ENCODE measurements at places on chromosomes 5 and 9.
A peak's percentile ranks its signal among the peaks of the same experiment; 100 is the strongest.

DNA sequence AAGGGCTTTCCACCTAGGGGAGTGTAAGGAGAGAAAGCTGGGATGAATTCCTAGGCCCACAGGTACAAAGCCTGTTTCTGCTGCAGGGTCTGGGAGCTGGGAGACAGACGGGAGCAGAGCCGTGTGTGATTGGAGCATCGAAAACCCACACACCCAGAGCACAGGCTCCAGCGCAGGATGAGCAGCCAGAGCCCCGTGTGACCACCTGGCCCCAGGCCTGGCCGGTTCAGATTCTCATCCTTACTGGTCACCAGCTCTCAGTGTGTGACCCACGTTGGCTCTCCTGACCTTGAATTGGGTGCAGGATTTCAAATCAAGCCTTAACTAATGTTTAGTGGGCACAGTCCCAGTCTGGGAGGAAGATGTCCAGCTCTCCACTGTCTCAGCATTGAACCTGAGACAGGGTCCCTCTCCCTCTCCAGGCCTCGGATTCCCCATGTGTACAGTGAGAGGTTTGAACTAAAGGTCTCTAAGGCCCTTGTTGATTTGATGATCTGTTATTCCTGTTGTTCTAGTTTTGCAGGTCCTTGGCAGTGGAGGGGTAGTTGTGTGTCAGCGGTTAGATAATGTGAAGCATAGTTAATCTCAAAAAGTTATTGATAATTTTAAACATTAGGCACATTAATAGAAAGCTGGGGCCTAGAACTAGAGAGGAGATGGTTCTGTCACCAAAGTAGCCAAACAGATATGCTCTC, 50.1 kb downstream of the PPARGC1B start:
- DNase-seq, result no peak

GRCh38 chr9:89696780-89697179, 92.0 kb downstream of the GADD45G start:
- DNase-seq, result no peak

DNA sequence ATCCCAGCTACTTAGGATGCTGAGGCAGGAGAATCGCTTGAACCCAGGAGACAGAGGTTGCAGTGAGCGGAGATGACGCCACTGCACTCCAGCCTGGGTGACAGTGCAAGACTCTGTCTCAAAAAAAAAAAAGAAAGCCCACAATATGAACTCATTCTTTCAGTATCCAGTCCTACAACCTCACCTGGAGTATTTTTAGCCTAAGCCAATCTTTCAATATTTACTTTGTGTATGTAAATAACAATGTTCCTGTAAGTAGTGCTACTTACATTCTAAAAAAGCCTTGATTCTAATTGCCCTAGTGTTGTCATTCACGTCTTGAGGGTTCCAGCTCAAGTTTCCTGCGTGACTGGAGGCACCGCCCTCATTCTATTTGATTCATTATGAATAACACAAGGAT, 62.0 kb downstream of the BHMT start:
- DNase-seq, result no peak

DNA sequence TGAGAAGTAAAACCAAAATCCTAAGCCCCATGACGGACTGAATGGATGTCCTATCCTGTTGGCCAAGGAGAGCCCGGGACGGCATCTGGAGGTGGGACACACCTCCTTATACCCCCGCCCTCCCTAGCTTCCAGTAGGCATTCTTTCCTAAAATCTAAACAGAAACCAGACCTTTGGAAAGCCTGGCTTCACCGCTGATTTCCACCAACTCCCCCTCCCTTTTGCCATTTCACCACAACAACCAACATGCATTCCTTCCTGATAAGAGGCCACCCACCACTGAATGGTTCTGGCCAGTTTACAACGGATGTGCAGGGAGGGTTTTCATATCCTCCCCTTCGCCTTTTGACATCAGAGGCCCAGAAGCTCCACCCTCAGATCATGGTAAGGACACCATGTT, 9.2 kb upstream of the RARS1 start:
- no peak for DNase-seq

GRCh38 chr9:21455320-21455719, 15.1 kb downstream of the IFNA1 start:
- DNase-seq, result peak; percentile 5

- no peak for DNase-seq
Measured at GRCh38 chr5:60685700-60686099, 14.3 kb downstream of the DEPDC1B start.

DNA sequence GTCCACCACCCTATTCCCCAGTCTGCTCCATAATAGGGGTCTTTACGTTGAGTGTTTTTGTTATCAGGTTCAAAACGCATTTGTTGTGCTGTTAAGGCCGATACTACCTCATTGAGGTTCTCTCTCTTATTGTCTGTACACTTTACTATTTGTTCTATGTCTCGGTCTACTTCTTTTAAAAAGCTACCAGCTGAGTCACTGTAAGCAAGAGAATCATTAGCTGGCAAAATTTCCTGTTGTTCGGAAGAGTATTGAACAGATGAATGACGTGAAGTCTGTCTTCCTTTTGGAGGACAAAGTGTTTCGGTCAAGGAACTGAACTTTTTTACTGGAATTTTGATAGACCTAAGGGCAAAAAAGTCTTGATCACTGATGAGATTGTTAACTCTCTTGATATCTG, 10.3 kb downstream of the LYSMD3 start:
- no peak for DNase-seq

GRCh38 chr5:717143-717542, 24.0 kb upstream of the TPPP start:
- DNase-seq, result no peak

DNA sequence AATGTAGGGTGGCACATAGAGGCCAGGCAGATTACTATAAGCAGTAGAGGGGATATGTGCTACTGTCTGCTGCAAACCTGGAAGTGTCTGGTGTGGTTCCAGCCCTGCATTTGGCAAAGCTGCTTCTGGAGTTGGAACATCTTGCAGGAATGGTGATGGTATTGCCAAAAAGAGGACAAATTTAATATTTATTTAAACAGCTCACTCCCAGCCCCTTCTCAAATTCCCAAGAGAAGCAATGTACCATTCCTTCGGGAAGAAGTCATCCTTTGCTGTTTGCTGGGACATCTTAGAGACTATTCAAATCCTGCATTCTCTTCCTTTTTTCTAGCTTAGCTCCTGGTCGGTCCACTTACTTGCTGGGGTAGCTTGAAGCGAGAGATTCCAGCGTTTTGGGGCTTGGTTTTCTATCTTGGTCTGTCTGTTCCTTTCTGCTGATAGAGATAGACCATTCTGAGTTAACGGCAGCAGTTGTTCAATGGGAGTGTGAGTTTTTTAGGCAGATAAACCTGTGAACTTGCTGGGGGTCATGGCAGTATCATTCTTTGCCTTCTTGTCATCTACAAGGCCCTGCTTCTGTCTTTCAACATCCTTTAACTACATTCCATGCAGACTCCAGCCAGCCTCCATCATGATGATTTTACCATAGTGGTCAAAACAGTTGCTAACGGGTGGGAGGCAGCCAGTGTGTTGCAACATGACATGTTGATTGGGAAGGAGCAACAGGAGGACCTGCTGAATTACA, 69.9 kb downstream of the RCL1 start:
- no peak for DNase-seq

DNA sequence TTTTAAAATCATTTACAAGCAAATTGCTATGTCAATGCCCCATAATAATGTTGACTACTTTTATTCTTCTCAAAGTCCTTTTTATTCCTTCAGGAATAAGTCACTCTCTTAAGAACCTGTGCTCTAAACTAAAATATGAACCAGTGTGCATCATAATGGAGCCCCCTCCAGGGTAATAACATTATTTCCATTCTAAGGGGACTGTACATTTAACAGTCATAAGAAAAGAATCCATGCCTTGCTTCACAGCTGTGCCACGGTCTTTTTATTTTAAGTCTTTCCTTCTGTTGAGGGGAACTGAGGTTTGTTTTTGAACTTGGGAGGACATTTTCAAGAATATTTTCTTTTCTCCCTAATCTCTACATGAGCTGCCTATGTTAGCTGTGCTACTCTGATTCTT, 297.6 kb downstream of the MAN2A1 start:
- no peak for DNase-seq
